ENCODE measurements at places on chromosomes 2 and 18.

DNA sequence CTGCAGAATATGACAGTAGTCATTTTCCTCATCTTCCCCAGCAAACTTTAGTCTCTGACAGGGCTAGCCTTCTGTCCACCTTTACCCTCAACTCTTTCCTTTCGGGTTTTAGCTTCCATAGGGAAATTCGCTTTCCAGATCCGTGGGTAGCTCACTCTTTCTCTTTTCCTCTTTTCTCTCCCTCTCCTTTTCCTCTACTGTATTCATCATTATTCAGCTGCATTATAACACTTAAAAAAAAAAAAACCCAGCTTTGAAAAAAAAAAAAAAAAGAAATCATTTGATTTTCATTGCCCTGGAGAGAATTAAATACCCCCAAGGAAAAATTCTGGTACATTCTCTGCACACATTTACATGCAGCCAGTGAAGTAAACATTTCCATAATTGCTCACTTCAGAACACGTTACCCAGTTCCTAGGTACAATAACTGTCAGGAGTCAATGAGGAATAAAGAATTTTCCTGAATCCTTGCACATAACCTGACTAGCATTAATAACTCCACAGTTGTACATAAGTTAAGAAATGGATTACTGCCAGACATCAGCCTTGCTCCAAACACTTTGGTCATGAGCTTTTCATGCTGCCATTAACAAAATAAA lies 63.5 kb downstream of the ZNF521 start:
- DNase-seq = no peak

- peak; percentile 37 for DNase-seq
These were observed 52.3 kb downstream of the RAB10 start for GRCh38 chr2:26086155-26086637.

DNA sequence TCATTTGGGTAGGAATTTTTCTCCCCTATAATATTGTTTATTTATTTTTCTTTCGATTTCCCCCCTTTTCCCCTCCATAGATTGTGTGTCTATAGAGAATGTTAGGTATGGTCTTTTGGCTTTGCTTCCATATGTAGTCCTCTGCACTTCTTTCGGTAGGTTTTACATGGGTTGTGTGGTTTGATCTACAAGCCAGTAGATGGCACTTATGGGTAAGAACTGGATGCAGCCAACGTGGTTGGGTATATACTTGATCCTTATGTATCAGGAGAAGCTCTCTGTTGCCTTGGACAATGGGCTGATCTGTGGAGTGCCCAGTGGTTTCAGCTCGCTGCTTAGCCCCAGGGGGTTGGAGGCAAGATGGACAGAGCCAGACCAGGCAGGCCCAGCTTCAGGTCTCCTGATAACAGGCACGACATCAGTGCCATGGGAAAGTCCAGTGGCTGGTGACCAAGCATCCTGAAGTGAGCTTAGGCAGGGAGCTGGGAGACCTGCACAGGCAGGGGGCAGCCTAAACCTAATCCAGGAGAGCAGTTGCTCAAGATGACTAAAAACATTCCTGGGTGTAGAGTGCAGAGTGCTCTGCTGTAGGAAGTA lies 488.3 kb downstream of the CCDC85A start:
- no peak for DNase-seq

- no peak for DNase-seq
These were observed 5.8 kb upstream of the SIX3 start for GRCh38 chr2:44935729-44936098.

DNA sequence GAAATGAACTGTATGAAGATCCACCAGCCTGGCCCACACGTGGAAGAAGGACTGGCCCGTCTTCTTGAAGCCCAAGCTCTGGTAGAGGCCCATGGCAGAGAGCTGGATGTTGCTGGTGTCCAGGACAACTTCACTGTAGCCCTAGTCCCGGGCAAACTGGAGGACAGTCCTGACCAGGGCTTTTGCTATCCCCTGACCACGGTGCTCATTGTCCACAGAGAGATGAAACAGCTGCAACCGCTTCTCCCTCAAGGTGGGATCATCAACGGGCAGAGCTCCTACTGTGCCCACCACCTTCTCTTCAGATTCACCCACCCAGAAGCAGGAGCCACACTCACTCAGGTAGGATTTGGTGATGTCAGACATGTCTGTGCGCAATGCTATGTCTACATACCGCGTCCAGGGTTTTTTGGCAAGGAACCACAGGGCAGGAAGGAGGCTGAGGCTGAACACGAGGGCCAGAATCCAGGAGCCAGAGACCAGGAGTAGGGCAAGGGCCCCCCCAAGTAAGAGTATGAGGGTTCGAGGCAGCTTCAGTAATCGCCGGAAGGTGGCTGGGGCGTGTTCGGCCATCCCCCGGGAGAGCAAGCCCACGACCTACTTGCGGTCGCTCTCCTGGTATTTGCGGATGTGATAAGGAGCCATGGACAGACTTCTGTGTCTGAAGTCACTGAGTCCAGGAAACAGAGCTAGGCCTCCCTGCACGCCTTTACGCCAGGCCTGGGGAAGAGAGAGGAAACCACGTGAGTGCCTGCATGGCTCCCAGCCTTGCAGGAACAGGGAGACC lies 36.3 kb downstream of the TPRKB start:
- DNase-seq = no peak

GRCh38 chr18:79508565-79509535 lies 113.1 kb downstream of the NFATC1 start:
- no peak for DNase-seq

- DNase-seq = no peak
These were observed 195.3 kb downstream of the CCDC85A start for GRCh38 chr2:56379066-56379465.

Data from CD4-positive, alpha-beta T cell treated with Interleukin-2 at 100 ng/mL for 4 hours (primary cell).